ENCODE measurements at places on chromosomes 4 and X.

GRCh38 chr4:170243662-170244288 is 154.0 kb upstream of the AADAT start:
- DNase-seq, result no peak

DNA sequence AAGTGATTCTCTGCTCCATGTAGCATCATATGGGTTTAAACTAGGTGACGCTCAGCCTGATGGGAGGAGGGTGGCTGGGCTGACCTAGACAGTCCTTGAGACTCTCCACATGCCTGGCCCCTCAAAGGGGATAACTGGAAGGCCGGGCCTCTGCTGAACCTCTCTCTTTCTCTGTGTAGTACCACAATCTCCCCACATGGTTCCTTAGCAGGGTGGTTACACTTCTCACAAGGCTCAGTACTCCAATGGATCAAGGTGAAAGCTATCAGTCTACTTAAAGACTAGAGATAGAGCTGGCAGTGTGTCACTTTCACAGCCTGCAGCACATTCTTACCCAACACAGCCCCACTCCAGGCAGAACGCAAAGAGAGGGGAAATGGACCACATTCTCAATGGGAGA is 80.4 kb downstream of the LDB2 start:
- DNase-seq, result no peak

GRCh38 chrX:44062840-44063239 is 89.7 kb upstream of the NDP start:
- no peak for DNase-seq

DNA sequence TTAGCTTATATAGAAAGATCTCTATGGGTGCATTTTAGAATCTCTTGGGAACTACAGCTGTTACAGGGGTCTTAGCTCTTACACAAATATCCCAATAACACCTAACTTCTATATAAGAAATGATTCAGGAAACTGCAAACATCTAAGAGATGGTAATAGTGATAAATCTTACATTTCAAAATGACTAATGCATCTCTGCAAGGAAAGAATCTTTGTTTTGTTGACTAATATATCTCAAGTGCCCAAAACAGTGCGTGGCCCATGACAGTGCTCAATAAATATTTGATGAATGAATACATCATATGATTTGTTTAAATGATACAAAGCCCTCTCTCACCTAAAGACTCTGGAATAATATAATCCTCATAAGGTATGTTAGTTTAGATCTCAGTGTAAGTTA is 47.5 kb downstream of the CENPE start:
- no peak for DNase-seq

Measured in stimulated activated naive B cell treated with anti-CD40 and anti-IgM and Interleukin-4, amounts not matched to agents 10 μg/mL and 1 μg/mL and 100 μg/mL, for 72 hours (primary cell).